CD4-positive, alpha-beta T cell treated with Interleukin-2 at 100 ng/mL for 4 hours (primary cell): ENCODE measurements at places on chromosomes 7 and 10.

DNA sequence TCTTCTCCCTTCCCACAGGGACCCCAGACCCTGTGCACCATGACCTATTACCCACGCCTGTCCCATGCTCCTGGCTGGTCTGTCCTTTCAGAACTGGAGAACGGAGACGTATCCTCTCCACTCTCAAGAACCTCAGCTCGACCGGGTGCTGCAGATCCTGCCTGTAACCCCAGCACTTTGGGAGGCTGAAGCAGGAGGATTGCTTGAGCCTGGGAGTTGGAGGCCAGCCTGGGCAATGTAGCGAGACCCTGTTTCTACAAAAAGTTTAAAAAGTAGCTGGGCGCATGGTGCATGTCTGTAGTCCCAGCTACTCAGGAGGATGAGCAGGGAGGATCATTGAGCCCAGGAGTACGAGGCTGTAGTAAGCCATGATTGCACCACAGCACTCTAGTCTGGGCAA is 37.2 kb upstream of the MYL10 start:
- DNase-seq, result no peak

DNA sequence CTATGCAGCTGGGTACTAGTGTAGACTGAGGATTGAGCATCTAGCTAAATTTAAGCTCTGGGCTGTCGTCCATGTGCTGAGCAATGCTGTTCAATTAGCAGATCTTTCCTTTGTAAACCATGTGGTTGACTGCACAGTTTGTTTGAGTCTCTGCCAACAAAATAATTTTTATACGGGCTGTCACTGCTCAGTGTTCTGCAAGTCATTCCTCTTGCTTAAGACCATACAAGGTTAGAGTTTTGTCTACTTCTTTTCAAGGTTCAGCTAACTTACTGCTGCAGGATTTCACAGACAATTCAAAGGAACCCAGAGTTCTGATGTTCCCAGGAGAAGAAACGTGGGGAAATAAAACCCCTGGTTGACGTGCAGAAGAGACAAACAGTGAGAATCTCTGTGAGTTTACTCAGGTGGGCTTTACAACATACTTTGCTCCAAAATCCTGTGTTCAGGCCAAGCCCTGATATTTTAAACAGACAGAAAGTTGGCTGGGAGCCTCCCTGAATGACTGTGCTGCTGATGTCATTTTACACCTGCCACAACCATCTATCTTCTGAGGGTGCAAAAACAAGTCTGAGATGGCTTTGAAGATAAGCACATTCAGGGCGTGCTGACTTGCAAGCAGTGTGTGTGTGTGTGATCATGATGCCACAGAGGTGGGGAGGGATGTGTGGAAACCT is 177.1 kb upstream of the SVIL start:
- DNase-seq, result no peak

GRCh38 chr10:7170626-7171322 is 240.1 kb downstream of the SFMBT2 start:
- DNase-seq, result no peak

GRCh38 chr10:96616961-96617360 is 30.1 kb upstream of the TM9SF3 start:
- DNase-seq, result no peak

DNA sequence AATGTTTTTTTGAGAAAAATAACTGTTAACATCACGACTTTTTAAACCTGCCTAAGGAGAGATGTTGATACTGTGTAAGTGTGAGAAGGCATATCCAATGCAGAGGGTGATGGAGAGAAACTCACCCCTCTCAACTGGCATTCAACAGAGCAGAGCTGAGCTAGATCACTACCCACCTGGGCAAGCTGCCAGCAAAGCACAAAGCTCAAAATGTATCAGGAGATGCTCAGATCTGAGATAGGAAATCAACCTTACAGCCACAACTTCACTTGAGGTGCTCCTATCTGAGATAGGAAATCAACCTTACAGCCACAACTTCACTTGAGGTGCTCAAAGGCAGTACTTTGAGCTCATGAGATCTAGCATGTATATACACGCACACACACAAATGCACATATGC is 151.5 kb upstream of the PDE1C start:
- no peak for DNase-seq

- DNase-seq, result no peak
Observed at GRCh38 chr10:68090586-68090985, 15.5 kb upstream of the HERC4 start.

DNA sequence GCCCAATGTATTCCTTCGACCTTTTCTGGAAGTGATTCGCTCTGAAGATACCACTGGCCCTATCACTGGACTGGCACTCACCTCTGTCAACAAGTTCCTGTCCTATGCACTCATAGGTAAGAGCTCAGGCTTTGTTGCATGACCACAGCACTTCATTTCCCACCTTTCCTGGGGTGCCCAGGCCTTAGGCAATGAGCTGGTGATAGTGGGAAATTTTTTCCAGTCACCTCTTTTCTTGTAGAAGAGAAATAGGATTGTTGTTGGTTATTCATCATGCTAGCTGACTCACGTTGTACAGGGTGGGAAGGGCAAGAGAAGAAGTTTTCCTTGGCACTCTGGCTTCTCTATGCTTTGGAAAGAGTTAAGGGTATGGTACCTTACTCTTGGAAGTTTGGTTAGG is 51.4 kb upstream of the NFKB2 start:
- DNase-seq, result no peak

GRCh38 chr10:88881320-88881719 is 1.3 kb downstream of the STAMBPL1 start:
- peak; percentile 47 for DNase-seq

DNA sequence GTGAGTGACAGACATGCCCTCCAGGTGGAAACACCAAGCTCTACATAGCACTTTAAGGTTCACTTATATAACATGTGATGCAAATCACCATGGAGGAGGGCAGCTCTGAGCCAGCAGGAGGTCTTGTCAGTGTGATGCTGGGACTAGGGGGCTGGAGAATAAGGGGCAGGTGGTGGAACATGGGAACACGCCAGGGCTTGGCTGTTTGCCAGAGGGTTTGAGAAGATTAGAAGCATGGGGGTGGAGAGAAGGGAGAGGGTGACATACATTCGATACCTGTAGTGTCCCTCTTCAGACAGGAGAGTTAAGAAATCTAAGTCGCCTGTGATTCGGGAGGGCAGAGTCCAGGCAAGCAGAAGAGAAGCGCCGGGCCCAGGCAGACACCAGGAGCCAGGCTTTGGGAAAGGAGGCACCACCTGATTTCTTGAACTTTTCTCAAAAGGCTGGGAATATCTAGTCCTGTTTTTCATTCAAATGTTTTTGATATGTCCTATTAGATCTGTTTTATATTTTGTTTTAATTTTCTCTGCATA is 16.9 kb upstream of the LAMB4 start:
- DNase-seq, result no peak

GRCh38 chr7:149817836-149818535 is 20.2 kb upstream of the ZNF862 start:
- DNase-seq, result no peak

DNA sequence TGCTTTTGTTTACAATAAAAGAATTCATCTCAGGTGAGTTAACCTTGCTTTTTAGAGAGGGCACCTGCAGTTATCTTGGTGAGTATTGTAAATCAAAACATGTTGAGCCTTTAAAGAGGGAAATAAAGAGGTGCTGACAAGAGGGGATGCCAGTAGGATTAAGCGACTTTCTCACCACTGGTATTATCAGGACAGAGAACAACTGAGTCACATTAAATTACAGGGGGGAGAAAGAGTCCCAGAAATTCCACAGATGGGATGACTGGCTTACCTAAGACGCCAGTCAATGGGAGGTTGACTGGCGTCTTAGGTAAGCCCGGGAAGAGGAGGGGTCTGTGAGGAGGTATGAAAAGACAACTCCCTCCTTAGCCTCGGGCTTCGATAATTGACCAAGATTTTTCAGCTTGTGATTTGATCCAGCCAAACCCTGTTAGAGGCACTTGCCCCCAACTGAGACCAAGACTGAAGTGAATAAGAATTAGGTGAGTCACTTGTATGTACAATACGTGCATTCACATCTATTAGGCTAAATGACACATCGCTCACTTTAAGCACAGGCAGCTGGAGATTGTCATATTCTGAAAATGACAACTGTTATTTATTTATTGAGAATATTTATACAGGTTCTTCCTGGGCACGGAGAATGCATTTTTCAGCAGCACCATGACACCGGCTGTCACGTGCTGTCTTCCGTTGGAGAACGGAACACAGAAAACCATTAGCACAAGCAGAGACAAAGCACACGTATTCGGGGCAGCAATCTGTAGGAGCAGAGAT is 117.6 kb downstream of the SEM1 start:
- DNase-seq, result no peak

GRCh38 chr10:12849319-12850181 is 152.0 kb downstream of the CCDC3 start:
- no peak for DNase-seq

GRCh38 chr10:68813559-68813958 is 13.8 kb upstream of the STOX1 start:
- no peak for DNase-seq

GRCh38 chr7:17558558-17559332 is 260.3 kb downstream of the AHR start:
- no peak for DNase-seq

DNA sequence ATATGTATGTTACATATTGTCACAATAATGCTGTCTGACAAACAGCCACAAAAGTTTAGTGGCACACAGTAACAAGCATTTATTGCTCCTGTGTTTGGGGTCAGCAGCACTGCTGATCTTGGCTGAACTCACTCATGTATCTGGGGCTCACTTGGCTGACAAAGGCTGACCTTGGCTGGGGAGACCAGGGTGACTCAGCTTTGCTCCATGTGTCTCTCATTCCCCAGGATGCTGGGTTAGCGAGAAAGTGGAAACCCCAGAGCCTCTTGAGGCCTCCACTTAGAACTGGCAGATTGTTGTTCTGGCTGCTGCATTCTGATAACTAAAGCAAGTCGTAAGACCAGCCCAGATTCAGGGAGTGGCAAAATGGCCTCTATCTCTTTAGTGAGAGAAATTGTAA is 217.3 kb upstream of the HABP2 start:
- DNase-seq, result no peak

GRCh38 chr10:86091216-86091615 is 275.4 kb downstream of the GRID1 start:
- DNase-seq, result no peak

DNA sequence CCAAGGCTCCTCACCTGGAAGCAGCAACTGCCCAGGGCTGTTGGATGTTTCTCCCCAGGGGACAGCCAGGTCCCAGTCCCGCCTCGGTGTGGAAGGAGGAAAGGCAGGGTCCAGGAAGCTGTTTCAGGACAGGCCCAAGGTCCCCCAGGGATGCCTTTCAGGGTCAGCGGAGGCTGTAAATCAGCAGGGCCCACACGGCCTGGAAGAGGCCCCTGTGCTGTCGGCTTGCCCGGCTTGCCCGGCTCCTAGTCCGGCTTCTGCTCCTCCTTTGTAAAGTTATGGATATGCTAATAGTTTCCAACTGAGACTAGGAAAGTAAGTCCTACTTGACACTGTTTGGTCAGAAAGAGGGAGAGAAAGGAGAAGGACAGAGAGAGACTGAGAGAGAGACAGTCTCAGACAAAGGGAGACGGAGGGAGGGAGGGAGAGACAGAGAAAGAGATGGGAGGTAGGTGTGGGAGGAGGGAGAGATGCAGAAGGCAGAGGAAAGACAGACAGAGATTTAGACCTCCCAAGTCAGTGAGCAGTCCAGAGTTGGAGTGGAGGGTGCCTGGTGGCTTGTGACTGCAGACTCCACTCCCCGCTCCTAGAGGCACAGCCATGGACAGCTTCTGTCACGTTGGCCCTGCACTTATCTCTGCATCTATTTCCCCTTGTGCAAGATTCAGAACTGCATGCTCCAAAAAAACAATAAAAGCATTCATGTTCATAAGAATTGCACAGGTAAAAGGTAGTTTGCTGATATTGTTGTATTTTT is 10.5 kb downstream of the IKZF1 start:
- DNase-seq, result no peak

DNA sequence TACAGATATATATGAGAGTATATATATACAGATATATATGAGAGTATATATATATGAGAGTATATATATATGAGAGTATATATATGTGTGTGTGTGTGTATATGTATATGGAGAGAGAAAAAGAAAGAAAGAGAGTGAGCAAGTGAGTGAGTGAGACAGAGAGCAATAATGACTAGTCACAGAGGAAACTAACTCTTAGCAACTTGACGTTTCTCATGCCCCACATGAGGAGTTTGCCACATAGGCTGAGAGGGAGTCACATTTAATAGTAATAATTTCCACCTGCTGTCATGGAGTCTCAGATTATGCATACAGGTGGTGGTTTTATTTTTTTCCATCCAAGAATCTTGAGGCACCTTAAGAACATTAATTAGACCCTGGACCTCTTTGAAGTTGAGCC is 199.9 kb downstream of the GATA3 start:
- no peak for DNase-seq
